Transverse colon (tissue), 4 donors: ENCODE measurements at places on chromosomes 7 and 10. TPM values are rescaled to one million over a fixed set of nuclear protein-coding genes. Genes with fewer than 3 reads are reported as not detected.
A peak's percentile ranks its signal among the peaks of the same experiment; 100 is the strongest.

ITPRIP gene
- 1.8 TPM for total RNA-seq

SPDYE6 gene
- total RNA-seq: not detected

RPEL1 gene
- total RNA-seq: not detected

WEE2 gene
- total RNA-seq: not detected

SUN3 gene
- total RNA-seq: not detected

POLR2J gene
- total RNA-seq: 30.3 TPM

CARD11 gene
- 5.1 TPM for total RNA-seq

DNA sequence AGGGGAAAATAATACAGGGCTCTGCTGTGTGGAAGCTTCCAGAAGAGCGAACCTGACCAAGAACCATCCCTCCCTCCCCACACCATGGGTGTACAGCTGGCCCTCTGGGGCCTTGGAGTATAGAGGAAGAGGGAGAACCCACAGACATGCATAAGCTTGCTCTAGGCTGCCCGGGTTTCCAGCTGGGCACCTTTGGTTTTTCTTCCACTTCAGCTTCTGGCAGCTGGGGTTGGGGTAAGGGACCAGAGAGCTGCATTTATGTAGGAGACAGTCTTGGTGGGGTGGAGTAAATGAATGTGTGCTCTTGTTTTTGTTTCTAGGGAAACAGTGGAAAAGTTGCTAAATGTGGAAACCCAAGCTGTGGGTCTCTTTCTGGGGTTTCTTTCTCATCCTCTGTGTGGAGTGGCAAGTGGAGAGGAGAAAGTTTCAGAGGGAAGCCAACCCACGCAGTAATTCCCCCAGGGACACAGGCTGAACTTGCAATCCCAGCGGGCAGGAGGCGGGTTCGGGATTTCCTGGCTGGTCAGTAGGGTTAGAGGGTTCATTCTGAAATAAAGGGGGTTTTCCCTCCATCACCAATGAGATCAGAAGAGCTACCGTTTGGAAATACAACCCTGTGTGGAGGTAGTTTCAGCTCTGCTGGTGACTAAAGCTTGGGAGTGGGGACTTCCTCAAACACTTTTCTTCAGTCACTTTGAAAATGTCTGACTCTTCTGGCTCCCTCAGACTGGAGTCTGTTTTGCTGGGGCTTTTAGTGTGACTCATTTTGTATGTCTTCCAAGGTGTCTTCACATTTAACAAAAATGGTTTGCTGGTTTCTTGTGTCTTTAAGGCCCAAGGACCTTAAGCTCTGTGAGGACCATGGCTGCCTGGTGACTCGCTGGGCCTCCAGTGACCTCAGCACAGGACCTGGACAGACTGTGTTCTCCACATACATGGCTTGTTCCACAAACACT, 22.2 kb upstream of the SRGN start:
- no peak for DNase-seq

DNA sequence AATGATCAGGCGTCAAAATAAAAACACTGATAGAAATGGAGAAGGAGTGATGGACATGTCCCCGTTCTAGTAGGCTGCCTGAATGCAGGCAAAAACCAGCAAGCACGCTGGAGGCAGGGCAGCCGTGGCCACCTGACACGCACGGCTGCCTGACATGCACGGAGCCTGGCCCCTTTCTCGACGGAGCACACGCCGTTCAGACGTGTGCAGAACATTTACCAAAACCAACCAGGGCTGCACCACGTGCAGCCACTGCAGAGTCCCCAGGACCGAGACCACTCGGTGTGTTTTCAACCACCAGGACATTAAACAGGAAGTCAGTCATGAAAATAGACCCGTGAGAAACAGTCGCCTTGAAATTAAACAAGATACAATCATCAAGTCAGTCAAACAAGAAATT, 61.9 kb upstream of the NKX6-2 start:
- no peak for DNase-seq

DNA sequence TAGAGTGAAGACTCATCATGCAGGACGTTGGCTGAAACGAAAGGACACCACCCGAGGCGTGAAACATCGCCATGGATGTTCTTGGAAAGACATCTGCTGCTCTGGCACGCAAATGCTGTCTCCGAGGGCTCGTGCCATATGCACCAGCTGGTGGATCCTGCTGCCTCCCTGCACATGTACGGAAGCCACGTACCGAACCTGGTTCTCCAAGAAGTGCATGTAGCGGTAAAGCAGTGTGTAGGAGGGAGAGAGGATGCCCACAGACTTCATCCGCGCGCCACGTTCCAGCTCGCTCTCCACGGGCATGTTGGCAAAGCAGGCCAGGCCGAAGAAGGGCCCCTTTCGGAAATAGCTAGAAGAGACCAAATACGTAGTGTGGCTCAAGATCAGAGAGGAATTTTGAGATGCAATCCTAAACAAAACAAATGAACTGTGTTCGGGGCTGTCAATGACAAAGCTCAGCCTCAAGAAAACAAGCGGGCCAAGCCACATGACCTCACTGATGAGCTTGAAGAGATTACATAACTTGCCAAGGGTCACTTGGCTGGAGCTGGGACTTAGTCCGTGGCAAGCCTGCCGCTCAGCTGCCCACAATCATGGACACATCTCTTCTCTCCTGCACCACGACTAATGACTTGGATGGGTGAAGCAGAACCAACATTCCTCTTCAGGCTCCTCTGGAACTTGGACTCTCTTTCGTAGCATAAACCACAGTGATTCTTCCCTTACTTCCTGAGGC, 16.5 kb downstream of the DENND11 start:
- DNase-seq: no peak

GRCh38 chr7:116569737-116570136, 44.9 kb downstream of the CAV1 start:
- DNase-seq: no peak

DNA sequence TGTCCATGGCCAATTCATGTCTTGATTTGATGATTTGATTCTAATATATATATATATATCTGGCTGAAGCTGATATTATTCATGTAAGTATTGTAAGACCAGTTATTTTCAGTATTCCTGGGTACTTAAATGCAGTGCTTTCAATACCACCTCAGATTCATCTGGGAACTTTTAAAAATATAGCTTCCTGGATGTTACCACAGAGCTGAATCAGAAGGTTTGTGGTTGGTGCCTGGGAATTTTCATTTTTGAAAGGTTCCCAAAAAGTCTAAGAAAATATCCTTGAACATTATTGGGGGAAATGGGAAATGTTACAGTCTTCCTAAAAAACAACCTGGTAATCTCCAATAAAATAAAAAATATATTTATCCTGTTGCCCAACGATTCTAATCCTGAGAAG, 10.7 kb upstream of the PPP3CB start:
- DNase-seq: no peak

DNA sequence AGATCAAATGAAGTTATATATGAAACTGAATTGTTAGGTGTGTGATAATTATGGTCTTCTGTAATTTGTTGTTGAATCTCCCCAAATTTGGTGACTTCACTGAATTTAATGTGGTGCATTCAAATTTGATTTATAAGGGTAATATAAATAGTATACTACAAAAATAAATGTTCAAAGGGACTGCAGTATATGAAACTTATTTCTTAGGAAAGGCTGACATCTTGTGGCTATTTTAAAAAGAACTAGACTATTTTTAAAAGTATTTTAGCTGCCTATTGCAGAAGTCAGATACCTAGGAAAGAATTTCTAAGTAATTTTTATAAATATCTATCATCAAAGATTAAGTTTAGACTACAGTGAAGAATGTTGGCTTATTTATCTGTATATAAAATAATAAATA, 36.6 kb downstream of the ATRNL1 start:
- DNase-seq: no peak

DNA sequence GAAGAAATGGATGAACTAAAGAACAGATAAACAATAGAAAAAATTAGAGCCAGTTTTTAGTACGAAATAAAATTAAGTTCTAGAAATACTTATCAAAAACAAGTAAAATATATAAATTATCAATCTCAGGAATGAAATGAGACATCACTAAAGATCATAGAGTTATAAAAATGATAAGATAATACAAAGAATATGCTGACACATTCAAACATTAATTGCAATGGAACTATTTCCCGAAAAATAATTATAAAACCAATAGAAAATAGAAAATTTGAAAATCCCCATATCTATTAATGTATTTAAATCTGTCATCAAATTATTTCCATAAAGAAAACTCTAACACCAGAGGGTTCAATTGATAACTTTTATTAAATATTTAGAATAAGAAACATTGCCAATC, 458.1 kb upstream of the MBL2 start:
- DNase-seq: no peak

GRCh38 chr7:104795616-104796398, 218.2 kb upstream of the KMT2E start:
- no peak for DNase-seq

- no peak for DNase-seq
These were observed 17.4 kb downstream of the NKX6-2 start for GRCh38 chr10:132768346-132769248.

DNA sequence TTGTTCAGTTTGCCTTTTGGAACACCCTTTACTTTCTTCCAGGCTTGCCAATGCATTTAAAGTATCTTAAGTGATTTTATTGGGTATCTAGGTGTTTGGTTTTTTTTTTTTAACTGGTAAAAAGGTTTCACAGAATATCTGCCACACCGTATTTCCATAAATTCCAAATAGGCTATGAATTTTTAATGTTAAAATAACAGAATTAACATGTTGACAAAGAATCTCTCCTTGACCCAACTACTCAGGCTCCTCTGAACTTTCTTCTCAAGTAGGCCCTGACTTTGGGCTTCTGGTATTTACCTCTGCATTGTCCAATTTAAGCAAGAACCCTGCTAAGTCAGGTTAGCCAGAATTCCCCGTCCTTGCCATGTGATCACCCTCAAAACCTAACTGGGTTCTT, 61.2 kb upstream of the PLA2G12B start:
- no peak for DNase-seq

DNA sequence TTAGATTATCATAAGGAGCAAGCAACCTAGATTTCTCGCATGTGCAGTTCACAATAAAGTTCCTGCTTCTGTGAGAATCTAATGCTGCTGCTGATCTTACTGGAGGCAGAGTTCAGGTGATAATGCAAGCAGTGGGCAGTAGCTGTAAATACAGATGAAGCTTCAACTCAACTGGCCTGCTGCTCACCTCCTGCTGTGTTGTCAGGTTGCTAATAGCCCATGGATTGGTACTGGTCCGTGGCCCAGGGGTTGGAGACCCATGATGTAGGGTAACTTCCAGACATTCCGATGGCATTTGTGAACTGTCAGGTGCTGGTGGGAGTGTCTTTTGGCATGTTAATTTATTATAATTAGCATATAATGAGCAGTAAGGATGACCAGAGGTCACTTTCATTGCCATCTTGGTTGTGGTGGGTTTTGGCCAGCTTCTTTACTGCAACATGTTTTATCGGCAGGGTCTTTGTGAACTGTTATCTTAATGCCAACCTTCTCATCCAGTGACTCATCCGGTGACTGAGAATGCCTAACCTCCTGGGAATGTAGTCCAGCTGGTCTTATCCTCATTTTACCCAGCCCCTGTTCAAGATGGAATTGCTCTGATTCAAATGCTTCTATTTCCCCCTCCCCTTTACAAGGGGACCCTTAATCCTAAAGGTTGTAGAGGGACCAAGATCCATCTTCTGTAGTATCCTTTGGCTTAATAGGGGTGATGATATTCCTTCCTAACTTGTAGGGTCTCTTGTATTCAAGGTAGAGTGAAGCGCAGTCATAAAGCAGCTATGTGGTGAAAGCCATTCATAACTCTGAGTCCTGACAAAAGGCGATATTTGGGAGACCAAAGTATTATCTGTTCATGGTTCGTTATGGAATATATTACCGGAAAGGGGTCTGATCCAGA, 165.8 kb downstream of the CCSER2 start:
- no peak for DNase-seq

- DNase-seq: no peak
These were observed 49.5 kb upstream of the ZNF746 start for GRCh38 chr7:149547126-149547525.

DNA sequence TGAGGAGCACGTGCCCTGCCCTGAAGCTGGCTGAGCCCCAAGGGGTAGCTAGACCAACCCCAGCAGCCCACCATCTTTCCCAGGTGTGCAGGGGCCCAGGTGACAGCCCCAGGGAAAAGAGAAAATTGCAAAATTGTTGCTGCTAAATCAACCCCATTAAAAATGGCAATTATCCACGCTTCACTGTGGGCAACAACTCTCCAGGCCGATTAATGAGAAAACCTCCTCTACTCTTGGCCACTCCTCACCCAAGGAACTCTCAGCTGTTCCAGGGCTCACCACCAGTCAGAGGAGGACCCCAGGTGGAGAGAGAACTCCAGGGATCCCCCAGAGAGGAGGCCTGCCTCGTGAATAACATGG, 516.1 kb upstream of the MGMT start:
- no peak for DNase-seq

GRCh38 chr10:14837757-14838581, at the start of the genes CDNF, HSPA14 and MSANTD7:
CDNF (minus strand) TSS chr10:14838037; CDS start chr10:14837946, 91 bp downstream.
HSPA14 (plus strand) TSS chr10:14838306; CDS start chr10:14838403, 97 bp downstream.
MSANTD7 (plus strand) TSS chr10:14838306; CDS start chr10:14842285, 3,979 bp downstream.
- peak; percentile 100 for DNase-seq
